ENCODE measurements at places on chromosomes 2 and 18. TPM values are rescaled to one million over a fixed set of nuclear protein-coding genes. Genes with fewer than 3 reads are reported as not detected.

The CCDC85A gene
- total RNA-seq, result not detected

The GPR45 gene
- not detected for total RNA-seq

The ANKRD23 gene
- 15.5 TPM for total RNA-seq

The SCN1A gene
- not detected for total RNA-seq

The AQP12A gene
- total RNA-seq, result not detected

The DSC3 gene
- not detected for total RNA-seq

The LDLRAD4 gene
- 19.1 TPM for total RNA-seq

The STAT4 gene
- 124 TPM for total RNA-seq

The PRSS56 gene
- total RNA-seq, result not detected

The APCDD1 gene
- total RNA-seq, result not detected

The SPTBN1 gene
- 112 TPM for total RNA-seq

The CRIM1 gene
- 5.4 TPM for total RNA-seq

The GALR1 gene
- not detected for total RNA-seq

The ACYP2 gene
- total RNA-seq, result 8.6 TPM

The CMPK2 gene
- 84.8 TPM for total RNA-seq

The KIAA2012 gene
- total RNA-seq, result not detected

The TP53I3 gene
- 2.9 TPM for total RNA-seq

The GTF2A1L gene
- total RNA-seq, result not detected

The SULT1C4 gene
- not detected for total RNA-seq

The SAG gene
- total RNA-seq, result not detected

The RHOB gene
- 14.4 TPM for total RNA-seq

The MARCHF4 gene
- total RNA-seq, result not detected

The RIT2 gene
- total RNA-seq, result not detected

The PCARE gene
- not detected for total RNA-seq

The EPG5 gene
- total RNA-seq, result 29.0 TPM

The TGFA gene
- not detected for total RNA-seq

The NCL gene
- 454 TPM for total RNA-seq

The OTOF gene
- 23.7 TPM for total RNA-seq

The CPO gene
- not detected for total RNA-seq

The ICA1L gene
- total RNA-seq, result 3.1 TPM

The PTMA gene
- total RNA-seq, result 1,300 TPM

The UGT1A3 gene
- not detected for total RNA-seq

The RAB6D gene
- not detected for total RNA-seq

The POTEJ gene
- total RNA-seq, result not detected

The CAVIN2 gene
- total RNA-seq, result not detected

The UGT1A4 gene
- not detected for total RNA-seq

The DTNB gene
- total RNA-seq, result 29.8 TPM

The CDK5R2 gene
- not detected for total RNA-seq

The LCT gene
- total RNA-seq, result 0.08 TPM

The SCYGR4 gene
- total RNA-seq, result not detected

The MAP4K3 gene
- 12.3 TPM for total RNA-seq

The IL1R1 gene
- total RNA-seq, result 1.3 TPM

The PPP4R3B gene
- 75.4 TPM for total RNA-seq

The AOX1 gene
- 0.15 TPM for total RNA-seq

The NFATC1 gene
- 44.5 TPM for total RNA-seq

The ANKRD30BL gene
- total RNA-seq, result not detected

The GPR155 gene
- total RNA-seq, result 11.3 TPM

The IL36RN gene
- total RNA-seq, result not detected

The FKBP7 gene
- 1.6 TPM for total RNA-seq

The EML6 gene
- 1.8 TPM for total RNA-seq
